ENCODE measurements at places on chromosomes 6 and 20.

DNA sequence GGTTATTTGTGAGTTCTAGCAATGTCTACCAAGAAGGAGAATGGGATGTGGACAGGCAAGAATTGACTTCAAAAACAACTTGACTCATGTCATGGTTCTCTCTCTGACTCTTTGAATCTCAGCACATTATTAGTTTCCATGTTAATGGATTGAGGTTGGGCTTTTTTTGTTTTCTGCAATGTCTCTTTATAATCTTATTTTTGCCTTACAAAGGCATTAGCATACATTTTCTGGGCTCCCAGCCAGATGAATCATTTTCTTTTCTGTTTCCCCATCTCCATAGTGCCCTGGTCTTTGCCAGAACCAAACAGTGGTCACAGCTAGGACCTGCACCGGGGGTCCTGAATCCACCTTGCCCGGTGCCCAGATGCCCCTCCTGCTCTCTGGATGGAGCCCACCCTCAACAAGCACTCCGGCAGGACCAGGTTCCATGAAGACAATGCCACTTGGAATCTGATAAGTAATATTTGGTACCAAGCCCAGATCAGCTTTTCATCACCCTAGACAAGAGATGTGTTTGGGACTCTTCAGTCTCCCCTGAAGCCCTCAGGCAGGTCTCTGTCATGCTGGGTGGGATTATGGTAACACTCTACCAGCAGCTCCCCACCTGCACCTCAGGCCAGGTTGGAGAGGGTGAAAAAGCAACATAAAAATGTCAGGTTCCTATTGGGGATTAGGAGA is 266.7 kb upstream of the SULF2 start:
- DNase-seq: no peak

- no peak for DNase-seq
These were observed 87.4 kb upstream of the JAG1 start for GRCh38 chr20:10761232-10761631.

DNA sequence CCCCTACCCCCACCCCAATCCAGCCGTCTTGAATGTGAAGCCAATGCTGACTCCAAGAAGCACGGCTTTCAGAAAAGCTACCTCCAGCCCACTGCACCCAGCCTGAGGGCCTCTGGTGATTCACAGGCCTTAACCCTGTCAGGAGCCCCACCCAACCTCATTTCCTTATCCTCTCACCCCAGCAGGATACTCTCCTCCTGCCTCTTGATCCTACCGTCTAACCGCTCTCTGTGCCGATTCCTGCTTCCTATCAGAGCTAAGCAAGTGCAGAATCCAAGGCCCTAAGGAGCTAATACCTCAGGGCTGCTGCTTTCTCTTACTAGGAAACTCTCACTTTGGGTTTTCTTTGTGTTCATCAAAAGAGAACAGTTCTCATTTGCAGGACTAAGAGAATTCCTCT is 47.2 kb downstream of the TRERF1 start:
- DNase-seq: no peak

GRCh38 chr20:54642864-54643667 is 167.7 kb downstream of the DOK5 start:
- no peak for DNase-seq

GRCh38 chr6:20572940-20573339 is 38.7 kb downstream of the CDKAL1 start:
- DNase-seq: no peak

- DNase-seq: no peak
These were observed 187.8 kb downstream of the SASH1 start for GRCh38 chr6:148530394-148530953.

DNA sequence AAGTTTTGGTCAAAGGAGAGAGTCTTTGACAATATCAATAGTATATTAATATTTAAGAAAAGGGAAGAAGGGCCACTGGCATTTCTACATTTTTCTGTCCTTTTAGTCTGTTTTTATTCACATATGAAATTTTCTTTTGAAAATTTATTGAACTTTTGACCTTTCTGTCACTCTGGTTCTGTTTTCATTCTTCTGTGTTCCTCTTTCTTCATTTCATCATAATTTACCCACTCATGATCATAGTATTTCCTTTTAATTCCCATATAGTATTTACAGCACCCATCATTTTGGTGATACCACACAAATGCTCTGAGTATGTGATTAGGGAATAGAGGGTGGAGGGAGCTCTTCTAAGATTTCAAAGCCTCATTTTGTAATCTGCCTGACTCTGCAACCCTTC is 142.8 kb downstream of the GJA1 start:
- DNase-seq: no peak

DNA sequence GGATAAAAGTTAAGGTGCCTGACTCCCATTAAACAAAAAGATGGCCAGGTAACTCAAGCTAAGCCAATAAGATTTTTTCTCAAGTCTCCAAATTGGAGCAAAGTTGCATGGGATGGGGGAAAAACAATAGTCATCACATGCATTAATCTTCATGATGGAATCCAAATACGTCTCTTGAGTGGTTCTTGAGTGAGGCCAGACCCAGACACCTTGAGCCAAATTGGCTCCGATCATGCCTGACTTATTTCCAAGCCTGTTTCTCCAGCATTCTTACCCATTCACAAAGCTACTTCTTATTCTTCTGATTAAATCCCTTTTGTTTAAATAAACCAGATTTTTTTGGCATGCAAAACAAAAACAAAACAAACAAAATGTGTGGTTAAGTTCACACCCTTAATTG is 420.3 kb upstream of the NRSN1 start:
- DNase-seq: no peak

DNA sequence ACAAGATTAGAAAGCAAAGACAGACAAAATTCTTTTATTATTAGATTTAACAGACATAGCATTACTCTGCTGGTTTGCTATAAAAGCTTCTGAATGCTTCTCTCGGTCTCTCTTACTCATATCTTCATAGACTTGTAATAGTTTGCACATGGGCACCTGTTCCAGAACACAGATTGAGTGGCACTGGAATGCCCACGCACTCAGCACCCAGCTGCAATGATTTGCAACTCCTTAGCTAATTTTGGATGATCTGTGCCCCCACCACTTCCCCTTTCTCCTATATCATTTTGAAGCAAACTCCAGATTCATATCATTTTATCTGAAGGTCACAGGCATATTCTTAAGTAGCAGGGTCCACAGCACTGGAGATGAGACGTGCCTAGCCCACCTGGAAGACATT is 148.8 kb downstream of the CFAP61 start:
- DNase-seq: no peak

DNA sequence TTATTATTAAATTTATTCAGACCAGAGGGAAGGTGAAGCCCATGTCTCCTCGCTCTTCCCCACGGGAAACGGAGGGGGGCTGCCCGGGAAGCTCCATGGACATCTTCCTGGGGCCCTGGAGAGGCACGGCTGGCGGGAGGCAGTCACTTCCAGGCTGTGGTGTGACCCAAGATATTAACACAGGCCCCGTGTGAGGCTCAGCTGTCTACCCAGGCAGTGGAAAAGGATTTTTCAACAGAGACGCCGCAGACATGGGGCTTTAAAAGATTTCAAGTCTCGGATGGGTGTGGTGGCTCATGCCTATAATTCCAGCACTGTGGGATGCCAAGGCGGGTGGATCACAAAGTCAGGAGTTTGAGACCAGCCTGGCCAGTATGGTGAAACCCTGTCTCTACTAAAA is 117.9 kb downstream of the ERMARD start:
- DNase-seq: no peak

- DNase-seq: no peak
These were observed 24.1 kb upstream of the MRGBP start for GRCh38 chr20:62772103-62772611.

GRCh38 chr6:147752689-147753403 is 244.4 kb downstream of the SAMD5 start:
- DNase-seq: no peak

GRCh38 chr6:53437557-53438202 is 88.9 kb upstream of the ELOVL5 start:
- DNase-seq: no peak

DNA sequence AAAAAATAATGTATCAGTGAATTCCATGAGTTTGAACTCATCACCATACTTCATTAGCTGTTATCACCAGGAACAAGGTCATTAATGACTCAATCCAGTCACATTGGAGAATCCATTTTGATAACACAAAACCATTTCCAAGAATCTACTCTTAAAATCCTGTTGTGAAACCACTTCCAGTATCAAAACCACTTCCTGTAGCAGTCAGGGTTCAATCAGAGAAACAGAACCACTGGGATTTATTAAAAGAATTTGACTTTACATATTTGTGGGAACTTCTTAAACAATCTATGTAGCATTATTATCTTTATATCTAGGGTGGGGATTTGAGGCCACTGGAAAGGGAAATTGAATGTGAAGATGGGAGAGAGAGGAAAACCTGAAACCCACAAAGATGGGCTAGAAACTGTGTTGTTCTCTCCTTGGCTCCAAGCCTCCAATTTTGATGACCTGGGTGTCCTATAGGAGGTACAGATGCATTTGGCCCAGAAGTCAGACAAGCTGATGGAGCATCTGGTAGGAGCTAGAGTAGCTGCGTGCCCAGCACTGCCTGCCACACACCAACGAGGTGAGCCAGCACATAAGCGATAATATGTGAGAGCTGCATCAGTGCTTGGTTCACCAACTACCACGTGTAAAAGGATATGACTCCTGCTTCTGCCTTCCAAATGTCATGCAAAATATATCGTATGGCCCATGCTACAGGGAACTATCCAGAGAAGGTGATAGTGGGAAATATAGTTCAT is 117.0 kb downstream of the TMEM200A start:
- DNase-seq: no peak

- no peak for DNase-seq
These were observed 1.0 kb downstream of the GMEB2 start for GRCh38 chr20:63625771-63626423.

- DNase-seq: no peak
These were observed 708.9 kb downstream of the RFPL4B start for GRCh38 chr6:113055998-113056397.

GRCh38 chr6:158322724-158323560 is 10.7 kb downstream of the TULP4 start:
- DNase-seq: no peak

DNA sequence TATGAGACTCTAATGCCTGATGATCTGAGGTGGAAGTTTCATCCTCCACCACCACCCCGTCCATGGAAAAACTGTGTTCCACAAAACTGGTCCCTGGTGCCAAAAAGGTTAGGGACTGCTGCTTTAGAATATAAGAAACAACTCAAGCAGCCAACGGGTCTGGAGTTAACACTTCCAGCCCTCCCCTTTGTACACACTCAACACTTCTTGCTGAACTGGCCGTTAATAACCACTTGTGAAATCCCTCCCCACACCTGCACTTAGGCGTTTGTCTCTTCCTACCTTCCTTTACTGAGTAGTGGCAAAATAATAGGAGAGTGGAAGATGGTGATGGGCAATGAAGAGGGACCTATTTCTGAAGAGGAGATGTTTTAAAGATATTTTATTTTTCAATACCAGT is 10.5 kb downstream of the SAYSD1 start:
- DNase-seq: no peak

DNA sequence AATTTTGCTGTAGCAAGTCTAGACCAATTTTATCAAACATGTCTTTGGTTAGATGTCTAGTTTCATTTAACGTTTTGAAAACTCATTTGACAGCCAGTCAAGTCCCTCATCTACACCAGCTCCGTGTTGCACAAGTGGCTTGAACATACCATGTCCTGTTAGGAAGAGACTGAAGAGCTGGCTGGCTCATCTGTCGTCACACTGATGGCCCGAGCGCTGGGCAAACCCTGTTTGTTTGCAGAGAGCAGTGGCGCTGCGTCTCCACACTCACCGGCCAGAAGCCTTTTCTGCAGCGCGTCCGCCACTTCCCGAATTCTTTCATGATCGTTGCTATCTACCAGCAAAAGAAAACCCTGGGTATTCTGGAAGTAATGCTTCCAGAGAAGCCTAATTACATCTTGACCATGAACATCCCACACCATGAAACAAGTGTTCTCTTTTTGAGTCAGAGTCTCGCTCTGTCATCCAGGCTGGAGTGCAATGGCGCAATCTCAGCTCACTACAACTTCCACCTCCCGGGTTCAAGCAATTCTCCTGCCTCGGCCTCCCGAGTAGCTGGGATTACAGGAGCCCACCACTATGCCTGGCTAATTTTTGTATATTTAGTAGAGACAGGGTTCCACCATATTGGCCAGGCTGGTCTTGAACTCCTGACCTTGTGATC is 10.7 kb upstream of the TCFL5 start:
- DNase-seq: no peak

DNA sequence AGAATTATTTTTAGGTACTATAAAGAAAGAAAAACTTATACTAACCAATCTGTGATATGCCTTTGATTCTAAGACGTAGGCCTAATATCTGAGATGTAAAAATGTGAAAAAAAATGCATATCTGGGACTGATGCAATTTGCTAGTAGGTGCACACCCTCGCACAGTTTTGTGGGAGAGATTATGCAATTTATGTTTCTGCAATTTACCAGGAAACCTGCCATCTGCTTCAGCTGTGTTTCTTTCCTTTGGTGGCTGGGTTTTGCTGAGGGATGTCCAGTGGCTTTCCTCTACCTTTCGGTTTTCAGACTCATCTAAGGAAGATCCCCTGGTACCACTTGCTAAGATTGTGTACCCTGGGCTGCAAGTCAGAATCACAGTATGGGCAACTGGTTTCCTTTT is 186.9 kb downstream of the ZFP64 start:
- DNase-seq: no peak

- no peak for DNase-seq
These were observed 41.9 kb downstream of the HLA-A start for GRCh38 chr6:29984232-29984631.

GRCh38 chr20:3994125-3994524 is 21.2 kb downstream of the RNF24 start:
- no peak for DNase-seq

GRCh38 chr6:33975661-33976436 is 170.0 kb downstream of the GRM4 start:
- DNase-seq: no peak

Measured in activated CD4-positive, alpha-beta T cell treated with anti-CD3 and anti-CD28 coated beads for 24 hours (primary cell).